Endodermal cell (in vitro differentiated cells): ENCODE measurements at places on chromosomes 12 and 14. TPM values are rescaled to one million over a fixed set of nuclear protein-coding genes. Genes with fewer than 3 reads are reported as not detected.

DNA sequence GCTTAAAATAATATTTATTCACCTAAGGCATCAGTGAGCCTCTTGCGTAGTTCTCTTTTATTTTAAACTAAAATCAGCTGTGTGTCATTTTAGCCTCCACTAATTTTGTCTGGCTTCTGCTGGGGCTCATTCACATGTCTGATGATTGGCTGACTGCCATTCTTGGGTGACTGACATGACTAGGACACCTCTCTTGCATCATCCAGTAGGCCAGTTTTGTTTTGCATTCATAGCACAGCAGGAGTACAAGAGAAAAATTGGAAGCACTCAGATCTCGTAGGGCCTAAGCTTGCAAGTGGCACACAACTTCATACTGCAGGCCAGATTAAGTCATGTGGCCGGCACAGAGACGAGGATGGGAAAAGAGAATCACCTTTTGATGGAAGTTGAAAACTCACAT is 1226.5 kb downstream of the GALC start:
- DNase-seq = no peak

DNA sequence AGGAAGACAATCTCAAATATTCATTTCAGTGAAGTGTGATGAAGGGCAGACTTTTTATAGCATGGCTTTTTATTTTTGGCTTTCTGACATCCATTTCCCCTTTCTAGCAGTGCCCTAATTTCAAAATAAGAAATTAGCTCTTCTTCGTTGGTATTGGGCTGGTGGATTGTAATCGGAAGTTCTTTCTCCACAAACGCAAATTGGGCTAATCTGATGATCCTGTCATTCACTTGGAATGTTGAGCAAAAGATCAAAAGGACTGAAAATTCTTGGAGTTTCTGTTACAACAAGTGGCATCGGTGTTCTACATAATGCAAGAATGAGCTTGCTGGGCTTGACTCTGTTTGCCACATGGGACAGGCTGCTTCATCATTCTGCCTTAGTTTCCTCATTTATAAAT is 1182.8 kb downstream of the FLRT2 start:
- DNase-seq = no peak

DNA sequence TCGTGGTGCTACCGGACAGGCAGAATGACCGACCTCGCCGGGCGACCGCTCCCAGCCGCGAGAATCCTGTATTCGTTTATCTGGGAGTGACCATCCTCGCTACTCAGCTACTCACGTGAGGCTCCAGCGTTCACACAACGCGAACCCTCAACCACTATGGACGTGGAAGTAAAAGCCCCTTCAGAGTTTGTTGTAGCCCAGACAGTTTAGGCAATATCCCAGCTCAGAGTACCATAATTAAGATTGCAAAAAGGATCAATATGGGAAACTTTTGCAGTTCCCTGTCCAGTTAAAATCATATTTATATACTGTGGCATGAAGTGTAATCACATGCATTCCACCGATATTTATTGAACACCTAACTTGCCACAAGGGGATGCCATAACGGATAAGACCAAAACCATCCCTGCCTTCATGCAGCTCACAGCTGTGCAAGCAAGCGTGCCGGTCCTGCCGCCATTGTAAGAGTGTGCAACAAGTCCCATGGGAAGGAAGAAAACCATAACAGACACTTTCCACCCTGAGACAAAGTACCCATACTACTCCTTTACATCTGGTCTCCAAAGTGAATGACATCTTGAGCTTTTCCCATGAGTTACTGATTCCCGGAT is 938 bp upstream of the MAX start:
- DNase-seq = no peak

DNA sequence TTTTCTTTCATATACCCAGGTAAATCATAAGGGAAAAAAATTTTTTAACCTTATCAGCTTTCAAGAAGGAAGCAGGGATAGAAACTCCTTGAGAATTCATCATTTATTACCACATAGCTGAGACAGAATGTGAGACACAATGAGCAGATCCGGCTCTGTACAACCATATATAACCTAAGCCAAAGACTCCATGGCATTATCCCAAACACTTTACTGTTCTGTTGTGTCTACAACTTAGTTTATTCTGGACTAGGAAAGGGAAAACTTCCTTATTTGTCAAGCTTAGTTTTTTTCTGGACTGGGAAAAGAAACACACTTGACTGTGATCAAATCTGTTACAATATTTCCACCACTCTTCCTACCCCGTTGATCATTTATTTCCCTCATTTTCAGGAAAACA is 38.3 kb upstream of the CATSPERB start:
- DNase-seq = no peak

GRCh38 chr14:71651228-71651627 is 281.0 kb upstream of the RGS6 start:
- DNase-seq = no peak

- no peak for DNase-seq
Measured at GRCh38 chr12:40107803-40108620, 2.1 kb upstream of the SLC2A13 start.

Gene ATG2B
- total RNA-seq = 10.6 and 14.1 TPM in 2 replicates
